ENCODE measurements at places on chromosomes 4 and X. TPM values are rescaled to one million over a fixed set of nuclear protein-coding genes. Genes with fewer than 3 reads are reported as not detected.

- no peak for DNase-seq
Observed at GRCh38 chr4:77012726-77013125, 63.1 kb downstream of the CCNI start.

DNA sequence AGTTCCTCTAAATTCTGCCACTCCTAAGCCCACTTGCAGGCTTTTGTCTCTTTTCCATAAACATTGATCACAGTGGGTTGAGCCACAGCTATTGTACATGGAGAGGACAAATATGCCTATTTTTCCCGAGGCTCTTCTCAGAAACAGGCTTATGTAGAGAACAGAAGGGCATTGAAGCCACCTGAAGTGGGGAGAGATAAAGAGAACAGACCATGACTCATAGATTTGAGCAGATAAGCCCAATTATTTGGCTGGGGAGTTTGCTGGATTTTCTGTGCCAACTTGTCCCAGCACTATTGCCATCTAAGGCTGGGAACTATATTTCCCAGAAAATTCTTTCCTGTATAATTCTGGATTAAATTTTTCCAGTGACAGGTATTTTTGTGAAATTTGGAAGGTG lies 446.1 kb upstream of the RPS6KA3 start:
- no peak for DNase-seq

DNA sequence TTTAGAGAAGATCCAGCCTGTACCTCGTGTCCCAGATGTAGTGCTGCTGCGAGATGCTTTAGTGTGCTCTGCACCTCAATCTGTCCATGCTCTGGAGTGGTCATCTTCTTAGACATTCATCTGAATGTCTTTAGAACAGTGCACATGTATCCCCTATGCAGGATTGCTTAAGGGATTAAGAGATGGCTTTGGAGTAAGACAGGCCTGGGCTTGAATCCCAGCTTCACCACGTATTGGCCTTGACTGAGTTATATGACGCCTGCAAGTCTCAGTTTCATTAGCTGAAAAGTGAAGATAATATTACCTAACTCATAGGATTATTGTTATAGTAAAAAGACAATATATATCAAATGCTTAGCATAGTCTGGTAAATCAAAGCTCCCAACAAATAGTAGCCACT lies 98.3 kb downstream of the NFKB1 start:
- DNase-seq: no peak

KIF4A gene
- total RNA-seq: 6.7 TPM

GYPE gene
- total RNA-seq: 0.18 TPM

LIMCH1 gene
- 7.2 TPM for total RNA-seq

FGA gene
- total RNA-seq: not detected

Data from left colon (tissue), 2 donors.